Naive thymus-derived CD4-positive, alpha-beta T cell (primary cell): ENCODE measurements at places on chromosomes 2 and 18.

DNA sequence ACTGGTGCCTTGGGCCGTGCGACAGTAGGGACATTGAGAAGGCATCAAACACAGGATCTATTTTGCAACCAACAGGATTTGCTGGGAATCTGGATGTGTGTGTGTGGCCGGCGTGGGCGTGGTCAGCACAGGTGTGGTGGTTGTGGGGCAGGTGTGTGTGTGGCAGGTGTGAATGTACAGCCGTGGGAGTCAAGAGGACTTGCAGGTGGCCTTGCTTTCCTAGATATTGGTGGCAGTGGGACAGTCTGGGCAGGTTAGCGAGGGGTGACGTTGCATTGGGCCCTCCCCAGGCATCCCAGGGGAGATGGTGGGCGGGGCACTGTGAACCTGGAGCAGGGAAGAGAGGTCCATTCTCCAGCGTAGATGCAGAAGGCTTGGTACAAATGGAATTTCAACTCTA, 3.2 kb upstream of the LIMS2 start:
- no peak for DNase-seq

- no peak for DNase-seq
Observed at GRCh38 chr2:2222931-2223330, 108.1 kb downstream of the MYT1L start.

GRCh38 chr2:7084601-7085000, 167.4 kb downstream of the RNF144A start:
- DNase-seq = no peak

- DNase-seq = no peak
Observed at GRCh38 chr18:63346480-63347183, 20.4 kb downstream of the KDSR start.

DNA sequence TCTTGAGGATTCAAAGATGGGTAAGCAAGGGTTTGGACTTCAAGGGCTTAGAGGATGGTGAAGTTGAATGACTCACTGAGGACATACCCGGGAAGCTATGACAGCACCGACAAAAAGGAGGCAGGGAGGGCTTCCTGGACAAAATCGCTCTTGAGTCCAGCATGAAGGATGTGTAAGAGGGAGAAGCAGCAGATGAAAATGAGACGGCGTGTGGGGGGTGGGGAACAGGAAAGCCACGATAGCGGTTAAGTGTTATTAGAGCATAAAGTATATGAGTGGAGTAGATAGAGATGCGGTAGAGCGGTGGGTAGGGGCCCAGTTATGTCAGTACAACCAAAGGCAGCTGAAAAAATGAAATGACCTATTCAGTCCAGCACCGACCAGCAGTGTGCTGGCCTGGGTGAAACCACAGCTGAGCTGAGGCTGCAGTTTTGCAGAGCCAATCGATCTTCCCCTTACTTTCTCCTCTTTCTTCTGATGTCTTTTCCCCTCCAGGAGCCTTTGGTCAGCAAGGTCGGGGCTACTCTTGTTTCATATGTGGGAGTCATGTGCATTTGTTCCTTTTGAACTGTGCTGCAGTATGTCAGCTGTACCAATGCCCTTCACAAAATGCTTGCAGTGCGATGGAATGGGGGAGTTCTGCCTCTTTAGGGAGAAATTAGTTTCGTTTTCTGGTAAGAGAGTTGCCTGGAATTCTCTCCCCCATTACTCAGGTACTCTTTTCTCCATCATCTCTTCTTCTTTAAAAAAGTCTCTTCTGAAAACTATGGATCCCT, 2.0 kb upstream of the THUMPD2 start:
- DNase-seq = peak; percentile 8

DNA sequence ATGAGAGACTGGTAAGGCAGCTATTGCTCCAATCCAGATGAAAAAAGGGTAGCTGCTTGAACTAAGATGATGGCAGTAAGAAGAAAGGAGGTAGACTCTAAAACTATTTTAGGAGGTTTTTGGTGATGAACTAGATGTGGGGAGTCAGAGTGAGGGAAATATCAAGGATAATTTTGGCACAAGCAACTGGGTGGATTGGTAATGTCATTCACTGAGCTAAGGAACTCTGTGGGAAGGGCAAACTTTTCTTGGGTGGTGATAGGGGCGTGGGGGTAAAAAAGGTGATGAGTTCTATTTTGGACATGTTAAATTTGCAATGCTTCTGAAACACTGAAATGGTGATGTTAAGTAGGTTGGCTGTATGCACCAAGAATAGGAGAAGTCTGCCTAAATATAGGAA, 19.3 kb downstream of the PAIP2B start:
- DNase-seq = no peak

GRCh38 chr2:78034706-78035105, 512.5 kb upstream of the LRRTM4 start:
- DNase-seq = no peak

DNA sequence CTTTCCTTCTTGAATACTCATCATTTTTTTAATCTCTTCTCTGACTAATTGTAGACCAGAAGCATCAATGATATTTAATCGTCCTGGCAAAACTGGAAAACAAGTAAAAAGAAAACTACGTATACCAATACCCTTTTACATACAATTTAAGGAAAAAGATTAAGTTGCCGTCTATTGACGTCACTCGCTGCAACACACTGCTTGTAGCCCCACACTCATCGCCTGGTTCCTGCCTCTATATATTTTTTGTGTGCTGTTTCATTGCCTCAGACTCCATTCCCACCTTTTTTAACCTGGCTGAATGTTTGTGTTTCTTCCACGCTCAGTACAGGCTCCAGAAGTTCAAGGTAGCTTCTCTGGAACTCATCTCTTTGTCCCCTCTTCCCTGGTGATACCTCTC, 536.2 kb downstream of the METTL4 start:
- no peak for DNase-seq
